Activated CD4-positive, alpha-beta T cell treated with anti-CD3 and anti-CD28 coated beads, Interleukin-10, Interleukin-2, amounts not matched to agents 100 ng/mL and 50 ng/mL, durations not matched to agents 16 hours and 8 hours (primary cell): ENCODE measurements at places on chromosomes 16 and 17.

DNA sequence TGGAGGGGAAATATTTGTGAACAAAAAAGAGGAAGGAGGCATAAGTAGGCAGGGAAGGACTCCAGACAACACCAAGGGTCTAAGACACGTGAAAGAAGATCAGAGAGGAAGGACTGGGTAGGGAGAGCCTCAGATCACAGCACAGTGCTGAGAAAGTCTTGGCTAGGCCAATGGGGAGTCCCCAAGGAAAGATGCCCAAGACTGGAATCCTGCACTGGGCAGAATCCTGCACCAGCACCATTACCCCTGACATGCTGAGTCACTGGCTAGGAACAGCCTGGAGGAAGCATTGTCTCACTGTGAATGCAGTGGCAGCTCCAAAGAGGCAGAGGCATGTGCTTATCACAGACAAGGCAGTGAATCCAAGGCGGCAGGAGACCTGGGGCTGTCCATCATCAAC is 19.2 kb downstream of the CLEC19A start:
- DNase-seq = no peak

GRCh38 chr17:73889439-73889838 is 245.2 kb upstream of the SDK2 start:
- DNase-seq = no peak

DNA sequence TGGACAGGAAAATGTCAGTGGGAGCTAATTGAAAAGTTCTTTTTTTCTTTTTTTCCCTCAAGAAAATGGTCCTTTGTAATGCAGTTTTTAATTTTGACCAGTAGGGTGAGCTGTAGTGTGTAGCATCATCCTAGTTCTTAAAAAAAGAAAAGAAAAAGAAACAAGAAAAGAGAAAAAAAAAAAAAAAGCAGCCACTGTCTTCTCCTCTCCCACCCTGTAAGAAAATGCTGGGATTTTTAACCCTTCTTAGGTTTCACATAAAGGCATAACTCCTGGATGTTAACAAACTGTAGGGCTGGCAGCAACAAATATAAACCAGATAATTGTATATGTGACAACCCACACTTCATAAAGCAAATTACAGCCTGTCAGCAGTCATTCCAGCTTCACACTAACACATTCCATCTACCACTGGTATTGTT is 78.1 kb downstream of the SKAP1 start:
- peak; percentile 42 for DNase-seq

DNA sequence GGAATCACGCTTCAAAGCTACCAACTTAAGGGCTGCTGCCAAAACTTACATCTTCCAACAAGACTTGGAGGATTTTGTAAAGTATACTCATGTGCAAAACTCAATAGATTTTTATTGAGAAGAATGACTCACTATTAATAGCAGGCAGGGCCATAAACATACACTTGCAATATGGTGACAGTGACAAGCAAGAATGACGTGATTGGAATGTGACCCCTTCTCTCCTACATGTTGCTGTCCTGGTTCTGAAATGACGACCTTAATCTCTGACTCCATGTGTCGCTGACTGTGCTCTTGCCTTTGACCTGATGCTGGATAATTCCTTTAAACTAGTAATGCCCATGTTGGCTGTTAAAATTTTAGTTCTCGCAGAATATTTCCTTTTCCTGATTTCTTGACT is 174.5 kb downstream of the PARN start:
- no peak for DNase-seq

DNA sequence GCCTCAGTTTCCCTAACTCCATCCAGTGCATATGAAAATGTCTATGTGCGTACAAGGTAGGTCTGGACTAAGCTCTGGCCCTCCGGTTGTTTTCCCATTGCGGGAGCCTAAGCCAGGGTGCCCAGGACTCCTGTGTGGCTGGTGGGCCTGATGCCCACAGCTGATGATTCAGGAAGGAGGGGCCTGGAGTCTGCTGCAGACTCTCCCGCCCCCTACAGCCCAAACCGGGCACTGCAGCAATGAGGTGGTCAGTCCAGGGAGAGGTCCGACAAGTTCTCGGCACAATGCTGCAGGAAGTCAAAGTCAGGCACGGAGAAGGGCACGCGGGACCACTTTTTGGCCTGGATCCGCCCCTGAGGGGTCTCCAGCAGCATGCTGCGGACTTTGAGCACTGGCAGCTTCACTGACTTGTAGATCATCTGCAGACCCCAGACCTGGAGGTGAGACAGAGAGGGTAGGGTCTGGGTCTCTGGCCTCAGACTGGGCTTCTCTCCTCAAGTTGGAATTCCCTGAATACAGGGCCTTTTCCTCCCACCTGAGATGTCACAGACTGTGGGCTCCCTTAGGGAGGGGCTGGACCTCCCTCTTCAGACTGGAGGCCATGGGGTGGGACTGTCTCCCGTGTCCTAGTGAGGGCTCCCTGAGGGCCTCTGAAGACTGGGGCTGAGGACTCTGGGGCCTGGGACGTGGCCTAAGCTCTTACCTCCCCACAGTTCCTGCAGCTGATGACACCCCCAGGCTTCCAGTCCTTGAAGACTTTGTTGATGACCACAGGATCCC is 3.4 kb upstream of the ZNF385C start:
- peak; percentile 77 for DNase-seq

GRCh38 chr16:25014500-25015147 is 545 bp downstream of the ARHGAP17 start:
- peak; percentile 31 for DNase-seq

- no peak for DNase-seq
These were observed 74.1 kb downstream of the ASIC2 start for GRCh38 chr17:33218698-33219601.

DNA sequence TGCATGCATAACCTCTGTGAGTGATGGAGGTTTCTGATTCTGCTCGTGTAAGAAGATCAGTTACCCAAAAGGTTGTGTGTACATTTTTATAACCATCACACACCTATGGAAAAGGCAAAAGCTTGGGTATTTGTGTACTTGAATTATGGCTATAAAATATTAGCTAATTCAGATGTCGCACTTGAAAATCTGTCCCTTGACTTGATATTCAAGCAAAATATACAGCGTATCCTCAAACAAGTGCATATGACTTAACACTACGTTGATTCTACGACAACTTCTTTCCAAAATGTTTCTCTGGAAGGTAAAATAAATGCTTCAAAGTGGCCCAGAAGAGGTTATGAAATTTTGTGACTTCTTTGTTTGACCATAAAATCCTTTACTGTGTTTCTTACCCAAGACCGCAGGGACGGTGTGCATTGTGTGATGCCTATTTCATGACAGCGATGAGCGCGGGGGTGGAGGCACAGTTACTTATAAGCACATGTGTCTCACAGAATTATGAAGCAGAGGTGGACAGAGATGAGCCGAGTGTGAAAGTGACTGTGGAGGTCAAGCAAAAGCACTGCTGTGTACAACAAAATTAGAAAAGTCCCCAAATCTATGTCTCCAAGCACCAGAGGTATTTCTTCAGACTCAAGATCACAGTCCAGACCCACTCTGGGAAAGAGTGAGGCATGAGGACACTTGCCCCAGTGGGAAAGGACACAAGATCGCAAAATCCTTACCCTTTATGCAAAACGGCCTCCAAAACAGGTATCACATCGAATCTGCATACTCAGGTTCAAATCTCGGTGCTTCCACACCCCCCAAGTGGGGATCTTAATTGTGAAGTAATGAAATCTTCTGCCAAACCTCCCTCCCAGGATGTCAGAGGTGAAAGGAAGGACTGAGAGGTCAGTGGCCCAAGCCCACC is 4.1 kb upstream of the HOXB9 start:
- no peak for DNase-seq

DNA sequence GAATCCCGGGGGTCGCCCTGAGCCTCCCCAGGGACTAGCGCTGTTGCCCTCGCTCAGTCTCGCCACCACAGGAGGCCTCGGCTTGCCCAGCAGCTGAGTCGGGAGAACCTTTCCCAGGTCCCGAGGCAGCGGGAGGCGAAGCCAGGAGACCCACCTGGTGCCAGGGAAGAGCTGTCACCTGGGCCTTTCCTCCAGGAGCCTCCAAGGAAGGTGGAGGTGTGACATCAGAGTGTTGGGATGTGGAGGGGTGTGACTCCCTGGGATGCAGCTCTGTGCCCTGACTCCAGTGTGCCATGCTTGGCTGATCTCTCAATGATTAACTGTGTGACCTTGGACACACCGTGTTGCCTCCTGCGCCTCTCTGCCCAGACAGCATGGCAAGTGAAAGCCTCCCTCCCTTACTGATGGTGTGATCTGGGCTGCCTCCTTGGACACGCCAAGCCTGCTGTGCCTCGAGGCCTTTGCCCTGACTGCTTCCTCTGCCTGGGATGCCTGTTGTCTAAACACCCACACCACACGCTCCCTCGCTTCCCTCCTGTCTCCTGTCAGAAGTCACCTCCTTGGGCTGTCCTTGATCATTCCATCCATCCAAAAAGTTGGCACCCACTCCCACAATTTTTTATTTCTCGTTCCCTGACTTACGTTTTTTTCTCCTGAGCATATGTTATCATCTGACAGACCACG is 88.0 kb downstream of the CMIP start:
- DNase-seq = no peak

DNA sequence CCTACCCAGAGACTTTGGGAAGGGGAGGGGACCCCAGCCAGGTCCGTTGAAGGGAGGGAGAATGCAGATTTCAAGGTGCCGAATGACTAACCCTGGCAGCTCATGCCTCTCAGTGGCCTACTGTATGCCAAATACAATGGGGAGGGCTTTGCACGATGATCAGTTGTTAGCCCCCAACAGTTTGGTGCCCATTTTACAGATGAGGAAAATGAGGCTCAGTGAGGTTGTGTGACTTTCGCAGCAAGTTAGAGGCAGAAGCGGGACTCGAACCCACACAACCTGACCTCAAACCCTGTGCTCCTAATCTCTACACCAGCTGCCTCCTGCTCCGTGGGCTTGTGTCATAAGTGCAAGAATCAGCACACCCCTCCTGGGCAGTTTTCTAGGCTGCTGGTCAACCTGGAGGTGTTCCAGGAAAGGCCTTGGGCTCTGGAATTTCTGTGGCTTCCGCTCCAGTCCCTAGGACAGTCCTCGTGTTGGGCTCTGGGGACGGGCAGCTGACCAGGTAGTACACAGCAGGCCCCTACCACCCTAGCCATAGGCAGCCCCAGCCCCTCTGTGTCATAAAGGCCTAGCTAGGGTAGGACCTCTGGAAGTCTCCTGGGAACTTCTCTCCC is 11.9 kb upstream of the NAGPA start:
- no peak for DNase-seq

DNA sequence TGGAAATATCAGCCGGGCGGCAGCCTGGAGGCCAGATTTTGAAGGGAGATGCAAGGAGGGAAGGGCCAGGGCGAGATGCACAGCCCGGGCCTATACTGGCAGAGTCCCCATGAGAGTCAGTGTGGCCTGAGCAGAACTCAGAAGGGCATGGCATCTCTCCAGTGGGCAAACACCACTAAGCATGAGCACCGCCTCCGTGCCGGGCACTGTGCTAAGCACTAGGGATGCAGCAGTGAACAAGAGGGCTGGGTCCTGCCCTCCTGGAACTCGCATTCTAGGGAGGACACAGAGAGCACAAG is 33.5 kb downstream of the TK2 start:
- no peak for DNase-seq

GRCh38 chr16:79261481-79261940 is 339.0 kb downstream of the MAF start:
- DNase-seq = peak; percentile 64

DNA sequence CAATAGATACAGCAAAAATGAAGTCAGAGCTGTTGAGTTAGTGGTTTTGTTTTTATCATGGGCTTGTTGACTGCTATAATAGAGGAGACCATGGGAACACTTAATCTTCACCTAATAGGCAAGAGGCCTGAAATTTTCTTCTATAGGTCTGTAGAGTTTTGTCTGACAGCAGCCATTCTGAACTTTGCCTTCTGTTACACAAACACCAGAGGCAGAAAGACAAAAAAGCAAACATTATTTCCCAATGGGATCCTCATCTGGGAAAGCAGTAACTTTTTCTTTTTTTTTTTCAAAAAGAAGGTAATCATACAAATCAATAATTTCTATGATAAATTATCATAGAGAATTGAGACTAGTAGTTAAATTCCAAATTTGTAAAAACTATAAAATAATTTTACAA is 494.1 kb downstream of the TOX3 start:
- no peak for DNase-seq

- no peak for DNase-seq
These were observed 78.8 kb upstream of the CDYL2 start for GRCh38 chr16:80883159-80883642.

GRCh38 chr17:79305768-79306423 is 231.3 kb downstream of the ENGASE start:
- no peak for DNase-seq

DNA sequence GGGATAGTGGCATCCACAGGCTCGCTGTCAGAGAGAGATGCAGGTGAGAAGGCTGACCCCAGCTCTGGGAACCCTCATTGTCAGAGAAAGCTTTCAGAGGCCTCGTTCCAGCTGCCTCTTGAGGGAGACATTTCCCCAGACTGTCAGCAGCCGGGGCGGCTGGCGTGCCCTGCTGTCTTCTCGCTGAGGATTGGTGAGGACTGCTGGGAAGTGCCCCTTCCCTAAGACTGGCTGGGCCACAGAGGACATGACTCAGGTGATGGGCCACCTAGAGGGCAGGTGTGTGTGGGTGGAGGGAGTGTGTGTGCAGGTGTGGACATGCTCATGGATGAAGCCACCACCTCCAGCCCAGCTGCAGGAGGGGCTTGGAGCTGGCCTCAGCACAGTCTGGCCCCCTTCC is 25.3 kb downstream of the SPACA3 start:
- no peak for DNase-seq

DNA sequence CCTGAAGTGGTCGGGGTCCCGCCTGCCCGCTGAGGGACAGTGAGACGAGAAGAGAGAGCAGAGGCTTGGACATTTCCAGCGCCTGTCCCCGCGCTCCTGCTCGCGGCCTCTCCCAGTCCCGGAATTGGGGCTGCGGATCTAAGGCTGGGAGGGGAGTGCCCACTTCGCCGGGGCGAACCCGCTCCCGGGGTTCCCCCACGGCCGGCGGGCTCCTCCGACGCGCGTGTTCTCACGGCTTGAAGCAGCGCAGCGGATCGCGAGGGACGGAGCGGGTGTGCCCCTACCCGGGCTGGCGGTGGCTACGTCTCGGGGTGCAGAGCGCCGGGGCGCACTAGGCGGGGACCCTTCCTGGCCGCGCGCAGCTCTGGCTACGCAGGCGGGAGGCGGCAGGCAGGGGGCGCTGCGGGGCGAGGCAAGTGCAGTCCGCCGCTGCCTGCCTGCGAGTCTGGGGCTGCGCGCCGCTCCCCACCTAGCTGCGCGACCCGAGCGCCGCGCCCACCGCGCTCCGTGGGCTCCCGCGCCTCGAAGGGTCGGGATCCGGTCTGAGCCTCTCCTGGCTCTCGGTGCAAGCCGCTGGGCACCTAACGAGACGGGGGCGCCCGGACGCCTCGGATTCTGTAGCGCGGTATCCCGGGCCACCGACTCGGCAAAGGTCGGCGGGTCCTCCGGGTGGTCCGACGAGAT is 1.2 kb downstream of the NGFR start:
- peak; percentile 83 for DNase-seq

GRCh38 chr16:30075503-30076275 is at the start of gene PPP4C:
PPP4C (plus strand) TSS chr16:30075994; CDS start chr16:30076378, 384 bp downstream.
- peak; percentile 92 for DNase-seq
